ENCODE measurements at places on chromosomes 12 and 14. TPM values are rescaled to one million over a fixed set of nuclear protein-coding genes. Genes with fewer than 3 reads are reported as not detected.

DNAI7 gene
- total RNA-seq: 0.37 TPM

TMEM132C gene
- not detected for total RNA-seq

TGM1 gene
- total RNA-seq: not detected

TAS2R19 gene
- total RNA-seq: not detected

EPS8 gene
- 0.07 TPM for total RNA-seq

ALDH1L2 gene
- total RNA-seq: 0.55 TPM

GLIPR1L1 gene
- total RNA-seq: not detected

KCNMB4 gene
- 0.43 TPM for total RNA-seq

BCL11B gene
- total RNA-seq: not detected

KLRK1 gene
- not detected for total RNA-seq
